Heart right ventricle (tissue), 16 donors: ENCODE measurements at places on chromosomes 12 and 14. TPM values are rescaled to one million over a fixed set of nuclear protein-coding genes. Genes with fewer than 3 reads are reported as not detected.

- no peak for DNase-seq
Observed at GRCh38 chr12:11872055-11872454, 198.7 kb upstream of the BCL2L14 start.

The DBX2 gene
- 0.07 TPM for total RNA-seq

The TAS2R30 gene
- total RNA-seq = 1.4 TPM

The MSI1 gene
- total RNA-seq = 4.7 TPM

DNA sequence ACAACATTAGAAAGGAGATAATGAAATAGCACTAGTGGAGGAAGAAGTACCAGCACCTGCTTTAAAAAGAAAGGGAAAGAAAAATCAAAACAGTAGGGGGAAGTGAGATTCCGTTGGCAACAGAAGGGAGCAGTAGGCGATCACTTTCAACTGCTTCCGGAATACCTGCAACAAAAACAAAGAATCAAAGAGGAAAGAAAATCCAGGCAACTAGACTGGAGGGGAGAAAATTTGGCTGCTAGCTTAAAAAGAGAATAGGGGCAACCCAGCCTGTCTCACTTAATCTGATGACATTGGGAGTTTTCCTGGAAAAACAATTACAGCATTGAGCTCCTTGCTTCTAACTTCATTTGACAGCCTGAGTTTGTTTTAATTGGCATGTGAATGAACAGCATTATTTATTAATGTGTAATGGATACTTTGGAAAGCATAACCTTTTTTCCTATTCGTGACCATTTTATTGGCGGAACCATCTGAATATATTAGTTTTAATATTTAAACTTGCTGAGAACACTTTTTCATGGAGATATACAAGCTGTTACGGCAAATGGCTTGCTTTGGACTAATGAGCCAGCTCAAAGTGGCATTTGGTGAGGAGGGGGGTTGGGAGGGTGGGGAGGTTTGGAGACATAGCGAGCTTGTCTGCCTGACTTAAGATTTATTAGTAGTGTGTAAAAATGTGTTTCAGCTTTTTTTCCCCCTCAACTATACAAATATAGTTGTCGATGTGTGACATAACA, 2.5 kb upstream of the DACT1 start:
- DNase-seq = no peak

- no peak for DNase-seq
Observed at GRCh38 chr14:56055511-56055910, 62.7 kb upstream of the PELI2 start.

The CCDC175 gene
- not detected for total RNA-seq

DNA sequence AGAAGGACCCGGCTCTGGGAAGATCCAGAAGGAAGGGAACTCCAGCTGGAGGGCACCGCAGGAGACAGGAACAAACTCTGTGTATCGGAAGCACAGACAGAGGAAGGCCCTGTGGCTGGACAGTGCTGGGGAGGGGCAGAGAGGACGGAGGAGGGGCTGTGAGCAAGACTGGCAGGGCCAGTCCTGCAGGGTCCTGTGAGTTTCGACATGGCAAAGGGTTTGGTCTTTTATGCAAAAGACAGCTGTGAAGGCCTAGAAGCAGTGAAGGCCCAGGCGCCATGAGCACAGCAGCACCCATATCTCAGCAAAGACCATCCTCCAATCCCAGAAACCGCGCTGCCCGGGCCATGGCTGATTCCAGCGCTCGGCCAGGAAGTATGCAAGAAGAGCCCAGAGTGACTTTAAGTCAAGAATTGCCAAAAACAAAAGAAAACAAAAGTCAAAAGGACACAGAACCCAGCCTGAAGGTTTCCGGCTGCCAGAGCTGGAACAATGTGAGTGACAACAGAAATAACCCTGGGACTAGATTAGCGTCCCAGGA, 126.5 kb downstream of the NCOR2 start:
- DNase-seq = no peak

DNA sequence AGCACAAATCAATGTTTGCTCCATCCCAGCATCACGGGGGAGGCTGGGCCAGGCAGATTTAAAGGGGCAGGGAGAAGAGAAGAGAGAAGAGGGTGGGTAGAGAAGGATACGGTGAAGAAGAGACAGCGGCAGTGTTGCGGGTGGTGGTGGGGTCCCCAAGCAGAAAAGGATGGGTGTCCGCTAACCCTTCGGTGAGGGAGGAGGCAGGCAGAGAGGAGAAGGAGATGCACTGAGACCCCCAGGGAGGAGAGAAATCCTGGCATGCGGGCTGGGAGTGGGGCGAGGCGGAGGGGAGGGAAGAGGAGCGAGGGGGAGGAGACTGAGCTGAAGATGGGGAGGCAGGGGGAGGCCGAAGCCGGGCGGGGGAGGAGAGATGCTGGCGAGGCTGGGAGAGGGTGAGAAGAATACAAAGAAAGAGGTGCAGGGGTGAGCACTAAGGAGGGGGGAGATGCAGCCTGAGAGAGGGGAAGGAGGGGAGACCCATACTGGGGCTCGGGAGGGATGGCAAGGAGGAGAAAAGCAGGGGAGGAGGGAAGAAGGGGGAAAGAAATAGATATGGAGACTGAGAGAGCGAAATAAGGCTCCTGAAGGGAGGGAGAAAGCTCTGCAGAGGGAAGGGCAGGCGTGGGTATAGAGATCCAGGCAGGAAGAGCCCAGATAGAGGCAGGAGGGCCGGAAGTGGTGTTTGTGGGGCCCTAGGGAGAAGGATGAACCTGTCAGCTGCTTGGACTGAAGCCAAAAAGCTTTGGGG, at the start of gene JPH4:
Gene JPH4 (minus strand): TSS at position 231 of the 751 bp plus-strand sequence. CDS start 1,337 bp downstream, outside the sequence.
- no peak for DNase-seq

DNA sequence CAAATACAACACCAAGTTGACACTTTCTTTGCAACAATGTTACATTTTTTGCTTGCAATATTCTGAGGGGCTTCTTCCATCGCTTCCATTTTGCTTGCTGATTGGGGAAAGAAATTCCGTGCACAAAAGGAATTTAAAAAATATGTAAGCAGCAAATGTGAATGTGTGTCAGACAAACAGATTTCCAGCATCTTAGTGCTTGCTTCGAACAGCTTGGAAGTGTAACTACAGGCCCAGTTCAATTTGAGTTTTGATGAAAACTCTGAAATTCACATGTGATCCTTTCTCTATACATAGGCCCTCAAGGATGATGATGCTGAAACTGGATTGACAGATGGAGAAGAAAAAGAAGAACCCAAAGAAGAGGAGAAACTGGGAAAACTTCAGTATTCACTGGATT, 399.1 kb downstream of the PAWR start:
- DNase-seq = no peak

GRCh38 chr14:29810682-29811081, 117.0 kb downstream of the PRKD1 start:
- peak; percentile 14 for DNase-seq

GRCh38 chr14:85601246-85601645, 71.3 kb downstream of the FLRT2 start:
- DNase-seq = no peak

DNA sequence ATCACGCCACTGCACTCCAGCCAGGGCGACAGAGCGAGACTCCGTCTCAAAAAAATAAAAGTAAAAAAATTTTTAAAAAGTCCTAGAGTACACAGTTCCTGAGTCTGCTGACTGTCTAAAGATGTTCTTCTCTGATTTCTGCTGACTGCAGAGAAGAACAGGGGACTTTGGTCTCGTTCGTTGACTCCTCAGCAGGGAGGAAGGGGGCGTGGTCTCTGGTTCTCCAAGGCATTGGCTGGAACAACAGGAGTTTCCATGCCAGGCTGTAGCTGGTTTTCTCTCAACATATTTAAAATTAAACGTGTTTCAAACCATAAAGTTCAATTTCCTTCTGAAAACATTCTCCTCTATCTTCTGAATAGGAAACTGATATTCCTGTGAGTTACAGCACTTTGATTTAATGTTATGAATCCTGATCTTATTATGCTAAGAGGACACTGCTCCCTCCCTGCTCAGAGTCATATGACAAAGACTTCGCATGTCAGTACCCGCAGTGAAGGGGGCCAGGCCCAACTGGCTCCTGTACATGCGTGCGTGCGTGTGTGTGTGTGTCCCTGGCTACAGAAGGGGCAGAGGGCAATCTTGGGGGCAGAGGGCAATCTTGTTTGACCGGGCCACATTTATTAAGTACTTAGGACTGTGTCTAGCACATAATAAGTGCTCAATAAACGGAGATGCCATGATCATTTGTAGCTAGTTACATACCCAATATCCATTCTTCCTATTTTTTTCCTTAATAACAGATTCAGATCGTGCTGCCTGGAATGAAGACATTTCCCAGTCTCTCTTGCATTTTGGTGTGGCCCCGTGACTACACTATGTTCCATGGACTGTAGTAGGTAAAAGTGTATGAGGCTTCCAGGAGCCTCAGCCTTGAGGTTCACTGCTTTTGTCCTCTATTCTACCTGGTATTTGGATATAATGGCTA, 16.5 kb upstream of the HNF1A start:
- DNase-seq = peak; percentile 18

The OR5AU1 gene
- not detected for total RNA-seq

DNA sequence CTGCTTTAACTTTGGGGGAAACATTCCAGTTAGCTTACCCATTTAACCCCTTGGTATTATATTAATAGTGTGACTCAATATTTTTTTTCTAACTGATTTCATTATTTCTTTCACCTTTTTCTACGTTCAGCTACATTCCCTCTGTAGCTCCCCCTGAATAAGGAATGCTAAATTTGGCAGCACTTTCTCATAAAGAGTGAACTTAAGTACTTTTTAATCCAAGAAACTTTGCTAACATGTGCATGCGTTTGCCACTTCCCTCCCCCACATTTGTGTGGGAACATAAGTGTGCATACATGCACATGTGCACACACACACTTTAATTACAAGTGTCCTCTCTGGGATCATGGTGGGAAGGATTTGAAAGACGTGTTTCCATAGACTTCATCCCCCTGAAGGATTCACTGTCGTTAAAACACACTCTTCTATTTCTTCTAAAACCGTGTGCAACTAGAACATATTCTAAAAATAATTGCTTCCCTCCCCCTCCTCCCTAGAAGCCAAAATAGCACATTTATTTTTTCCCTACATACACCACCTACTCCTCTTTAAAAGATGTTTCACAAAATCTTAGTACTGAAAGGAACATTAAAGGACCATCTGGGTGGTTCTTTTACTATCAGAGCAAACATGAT, 142.6 kb downstream of the PPM1H start:
- DNase-seq = no peak

DNA sequence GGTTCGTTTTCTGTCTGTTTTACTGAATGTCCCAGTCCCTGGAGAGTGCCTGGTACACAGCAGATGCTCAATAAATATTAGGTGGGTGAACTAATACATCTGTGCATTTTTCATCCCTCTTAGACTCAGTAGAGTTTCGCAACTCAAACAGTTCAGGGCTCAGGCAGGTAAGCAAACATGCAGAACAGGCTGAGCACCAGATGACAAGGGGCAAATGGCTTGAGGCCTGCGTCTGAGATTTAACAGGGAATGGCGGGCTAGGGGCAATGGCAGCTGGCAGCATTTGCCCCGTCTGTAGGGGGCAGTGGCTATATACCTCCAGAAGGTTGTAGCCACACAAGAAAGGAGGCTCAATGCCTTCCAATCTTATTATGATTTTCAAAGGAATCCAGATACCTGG, 8.6 kb upstream of the RAN start:
- no peak for DNase-seq

- DNase-seq = no peak
Observed at GRCh38 chr12:24121911-24122310, 172.4 kb upstream of the SOX5 start.

The OR6J1 gene
- not detected for total RNA-seq

GRCh38 chr12:49089821-49090773, 4.5 kb downstream of the DHH start:
- peak; percentile 40 for DNase-seq

GRCh38 chr14:51443195-51444018, 203.4 kb downstream of the TMX1 start:
- no peak for DNase-seq

- no peak for DNase-seq
Observed at GRCh38 chr12:131753005-131753404, 42.1 kb downstream of the SFSWAP start.

- DNase-seq = no peak
Observed at GRCh38 chr14:64906022-64906421, 8.2 kb upstream of the CHURC1 start.

The OR10AD1 gene
- total RNA-seq = not detected

DNA sequence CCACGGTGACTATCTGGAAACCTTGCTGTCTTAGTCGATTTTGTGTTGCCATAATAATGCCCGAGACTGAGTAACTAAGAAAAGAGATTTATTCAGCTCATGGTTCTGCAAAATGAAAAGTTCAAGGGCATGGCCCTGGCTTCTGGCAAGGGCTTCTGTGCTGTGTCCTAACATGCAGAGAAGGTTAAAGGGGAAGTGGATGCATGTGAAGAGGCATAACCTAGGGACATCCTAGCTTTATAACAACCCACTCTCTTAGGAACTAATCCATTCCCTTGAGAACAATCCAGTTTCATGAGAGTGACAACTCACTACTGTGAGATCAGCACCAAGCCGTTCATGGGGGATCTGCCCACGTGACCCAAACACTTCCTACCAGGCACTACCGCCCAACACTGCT, 11.5 kb downstream of the FLVCR2 start:
- no peak for DNase-seq

The NOXRED1 gene
- 0.40 TPM for total RNA-seq

The GALNT16 gene
- total RNA-seq = 65.3 TPM

- no peak for DNase-seq
Observed at GRCh38 chr12:754851-755562, 2.6 kb downstream of the WNK1 start.

The C1S gene
- total RNA-seq = 126 TPM

- no peak for DNase-seq
Observed at GRCh38 chr12:5904441-5904840, 40.6 kb downstream of the ANO2 start.

The KITLG gene
- total RNA-seq = 7.6 TPM

The HOXC12 gene
- total RNA-seq = not detected

The FITM1 gene
- total RNA-seq = 105 TPM

DNA sequence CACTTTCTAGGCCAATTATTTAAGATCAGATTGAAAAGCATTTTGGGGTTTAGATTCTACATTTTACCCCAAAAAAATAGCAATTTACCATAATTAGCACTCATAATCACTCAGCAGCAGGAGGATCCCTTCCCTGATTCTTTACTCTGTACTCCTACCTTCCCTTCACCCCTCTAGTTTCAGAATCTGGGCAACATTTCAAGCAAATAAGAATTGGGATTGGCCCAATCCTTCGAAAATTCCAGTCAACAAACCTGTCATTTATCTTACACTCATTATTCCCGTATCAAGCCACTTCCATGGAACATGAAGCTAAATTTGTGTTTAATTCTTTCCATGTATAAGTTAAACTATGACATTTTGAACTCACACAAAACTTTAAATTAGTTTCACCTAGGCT, 349.1 kb upstream of the USP15 start:
- DNase-seq = no peak

The BIN2 gene
- total RNA-seq = 2.0 TPM

DNA sequence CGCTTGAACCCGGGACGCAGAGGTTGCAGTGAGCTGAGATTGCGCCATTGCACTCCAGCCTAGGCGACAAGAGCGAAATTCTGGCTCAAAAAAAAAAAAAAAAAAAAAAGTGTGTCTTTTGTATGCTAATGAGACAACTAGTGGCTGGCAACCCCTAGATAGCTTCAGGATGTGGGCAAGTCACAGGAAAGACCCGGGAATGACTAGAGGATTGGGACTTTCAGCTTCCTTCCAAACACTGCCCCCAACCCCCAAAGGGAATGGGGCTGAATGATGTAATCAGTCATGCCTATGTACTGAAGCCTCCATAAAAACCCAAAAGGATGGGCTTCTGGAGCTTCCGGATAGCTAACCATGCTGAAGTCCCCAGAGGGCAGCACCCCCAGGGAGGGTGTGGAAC, 28.6 kb downstream of the USP44 start:
- no peak for DNase-seq
